B cell (primary cell): ENCODE measurements at places on chromosomes 3 and 15.

- no peak for DNase-seq
These were observed 62.5 kb upstream of the EPHB3 start for GRCh38 chr3:184498986-184499606.

DNA sequence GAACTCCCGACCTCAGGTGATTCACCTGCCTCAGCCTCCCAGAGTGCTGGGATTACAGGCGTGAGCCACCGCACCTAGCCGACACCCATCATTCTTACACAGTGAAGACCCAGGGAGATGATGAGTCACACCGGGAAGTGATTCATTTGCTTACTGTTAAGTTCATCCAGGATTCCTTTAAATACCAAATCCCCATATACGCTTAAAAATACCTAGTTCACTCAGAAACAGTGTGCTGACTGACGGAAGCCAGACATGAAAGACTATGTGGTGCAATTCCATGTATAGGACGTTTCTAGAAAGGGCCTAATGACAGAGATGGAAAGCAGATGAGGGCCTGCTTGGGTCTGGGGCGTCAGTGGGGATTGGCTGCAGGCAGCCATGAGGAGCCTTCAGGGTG, 75.2 kb downstream of the APBA2 start:
- no peak for DNase-seq

- no peak for DNase-seq
These were observed 441.2 kb downstream of the FHIT start for GRCh38 chr3:60809857-60810610.

DNA sequence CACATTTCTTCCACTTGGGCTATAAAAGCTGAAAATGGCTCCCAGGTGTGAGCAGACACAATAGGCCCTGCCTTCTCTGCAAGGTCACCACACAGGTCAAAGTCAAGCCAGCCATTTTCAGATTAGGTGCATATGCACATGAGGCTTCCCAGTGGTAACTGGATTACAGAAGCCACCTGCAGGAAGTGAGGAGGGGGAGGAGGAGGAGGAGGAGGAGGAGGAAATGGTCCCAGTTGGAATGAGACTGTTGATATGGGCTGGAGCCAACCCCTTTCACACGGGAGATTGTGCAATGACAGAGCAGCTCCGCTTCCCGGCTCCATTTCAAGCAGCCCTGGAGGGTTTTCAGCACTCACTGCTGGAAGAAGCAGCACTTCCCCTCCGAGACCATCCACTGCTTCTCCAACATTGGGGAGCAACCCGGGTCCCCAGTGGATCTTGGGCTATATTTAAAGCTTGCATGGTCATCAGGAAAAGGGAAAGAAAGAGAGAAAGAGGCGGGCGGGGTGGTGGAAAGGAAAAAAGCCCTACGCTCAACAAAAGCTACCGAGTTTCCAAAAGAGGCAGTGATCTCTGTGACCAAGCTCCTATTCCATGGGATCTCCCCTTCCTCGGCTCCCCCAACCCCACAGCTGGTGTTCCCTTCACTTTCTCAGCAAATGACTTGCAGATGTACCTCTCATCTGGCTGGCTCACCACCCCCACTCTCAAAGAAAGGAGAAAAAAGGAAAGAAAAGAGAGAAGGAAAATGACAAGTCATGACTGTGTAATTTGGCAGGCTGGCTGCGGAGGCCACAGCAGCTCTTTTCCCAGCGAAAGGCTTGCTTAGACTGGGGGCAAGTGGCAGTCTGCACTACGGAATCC, 58.3 kb downstream of the LRIG1 start:
- no peak for DNase-seq

DNA sequence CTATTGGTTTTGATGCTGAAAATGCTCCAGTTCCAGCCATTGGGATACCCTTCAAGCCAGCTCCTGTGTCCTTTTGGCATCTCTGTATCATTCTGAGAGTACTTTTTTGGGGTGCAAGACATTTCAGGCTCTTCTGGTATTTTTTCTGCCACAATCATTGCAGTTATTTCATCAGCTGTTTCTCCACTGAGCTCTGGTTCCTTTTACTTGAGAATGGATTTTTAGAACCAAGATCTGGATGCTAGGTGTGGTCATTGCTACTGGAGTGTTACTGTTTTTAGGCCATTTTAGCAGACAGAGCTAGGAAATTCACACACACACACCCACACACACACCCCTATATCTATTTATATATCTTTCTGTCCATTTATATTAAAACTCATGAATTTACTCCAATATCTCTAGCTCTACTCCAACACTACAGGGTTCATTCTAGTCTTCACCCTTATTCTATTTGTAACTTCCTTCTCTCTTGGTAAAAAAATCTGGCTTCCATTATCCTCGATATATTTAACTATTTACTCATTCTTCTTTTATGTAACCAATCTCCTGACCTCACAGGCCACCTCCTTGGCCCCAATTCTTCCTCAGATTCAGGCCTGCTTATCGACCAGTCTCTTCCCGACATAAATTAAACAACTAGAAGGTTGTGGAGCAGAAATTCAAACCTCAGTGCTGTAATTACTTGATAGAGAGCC, 17.0 kb downstream of the SLC35G2 start:
- DNase-seq: no peak
